ENCODE measurements at places on chromosomes 4 and X. TPM values are rescaled to one million over a fixed set of nuclear protein-coding genes. Genes with fewer than 3 reads are reported as not detected.

Gene MED12
- total RNA-seq = 11.4 TPM

Gene RASGEF1B
- 48.1 TPM for total RNA-seq

Gene TRIM61
- total RNA-seq = 1.6 TPM

GRCh38 chrX:45472968-45473367 lies 272.3 kb upstream of the DIPK2B start:
- DNase-seq = no peak

DNA sequence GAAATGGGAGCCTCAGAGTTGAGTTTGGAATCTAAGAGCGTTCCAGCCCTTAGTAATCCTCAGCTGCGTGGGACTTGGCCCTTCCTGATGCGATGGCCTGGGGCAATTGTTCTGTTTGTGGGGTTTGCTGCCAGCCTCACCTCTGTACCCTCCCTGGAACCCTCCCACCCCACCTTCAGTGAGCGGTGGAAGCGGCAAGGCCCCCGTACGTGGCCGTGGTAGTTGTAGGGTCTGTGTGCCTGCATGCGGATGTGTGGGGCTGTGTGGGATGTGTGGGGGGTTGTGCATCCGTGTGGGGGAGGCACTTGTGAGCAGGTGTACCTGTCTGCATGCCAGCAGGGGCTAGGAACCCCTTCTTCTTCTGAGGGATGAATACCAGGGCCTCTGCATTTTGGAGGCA lies 65.4 kb upstream of the ADRA2C start:
- no peak for DNase-seq

Gene PPARGC1A
- total RNA-seq = 4.5 TPM

GRCh38 chr4:126241634-126242033 lies 926.9 kb downstream of the FAT4 start:
- no peak for DNase-seq

- DNase-seq = no peak
These were observed at the start of gene DTHD1 for GRCh38 chr4:36281384-36282106. DTHD1 (plus strand) TSS chr4:36281616; CDS start chr4:36281759, 143 bp downstream.

DNA sequence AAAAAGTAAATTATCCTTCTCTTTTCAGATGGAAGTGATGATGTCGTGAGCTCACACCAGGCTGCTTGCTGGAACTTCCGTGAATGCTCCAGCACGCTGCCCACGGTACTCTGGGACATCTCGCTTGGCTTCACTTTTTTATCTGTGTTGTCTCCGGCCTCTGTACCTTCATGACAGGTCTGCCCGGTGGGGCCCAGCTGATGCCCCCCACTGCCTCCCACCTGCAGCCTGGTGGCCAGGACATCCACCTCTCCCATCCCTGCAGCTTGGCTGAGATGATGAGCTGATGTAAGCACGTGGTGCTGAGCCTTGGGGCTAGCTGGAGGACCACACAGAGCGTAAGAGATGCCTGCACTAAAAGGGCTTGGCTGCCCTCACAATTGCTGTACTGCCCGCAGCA lies 59.0 kb upstream of the HELT start:
- DNase-seq = no peak

- no peak for DNase-seq
These were observed at the start of gene IL13RA2 for GRCh38 chrX:115017455-115017854. IL13RA2 (minus strand) TSS chrX:115017616; CDS start chrX:115017269, 347 bp downstream.

DNA sequence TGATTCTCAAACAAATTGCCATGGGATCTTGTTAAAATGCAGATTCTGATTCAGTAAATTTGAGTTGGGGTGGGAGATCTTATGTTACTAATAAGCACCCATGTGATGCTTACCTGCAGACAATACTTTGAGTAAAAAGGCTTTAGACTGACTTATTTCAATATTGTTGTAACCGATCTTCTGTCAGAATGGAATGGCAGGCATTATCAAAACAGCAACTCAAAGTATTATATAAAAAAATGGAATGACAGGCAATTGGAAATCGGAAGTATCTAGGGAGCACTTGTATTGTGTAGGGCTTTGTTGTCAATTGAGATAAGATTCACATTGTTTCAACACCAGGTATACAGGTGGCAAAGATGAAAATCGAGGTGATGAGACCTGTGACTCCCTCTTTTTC lies 67.5 kb downstream of the C4orf33 start:
- no peak for DNase-seq

- no peak for DNase-seq
These were observed 43.1 kb upstream of the C1GALT1C1 start for GRCh38 chrX:120672841-120673530.

GRCh38 chrX:17028356-17028755 lies 81.9 kb downstream of the REPS2 start:
- no peak for DNase-seq

- no peak for DNase-seq
These were observed 3.5 kb downstream of the HGFAC start for GRCh38 chr4:3445111-3445820.

GRCh38 chrX:101918751-101919150 lies 13.1 kb downstream of the ZMAT1 start:
- no peak for DNase-seq

GRCh38 chr4:182881914-182882313 lies 35.3 kb downstream of the DCTD start:
- no peak for DNase-seq

- DNase-seq = no peak
These were observed 34.1 kb downstream of the SPINK2 start for GRCh38 chr4:56787380-56787779.

- no peak for DNase-seq
These were observed 273.5 kb upstream of the FAM241A start for GRCh38 chr4:111871802-111872201.

DNA sequence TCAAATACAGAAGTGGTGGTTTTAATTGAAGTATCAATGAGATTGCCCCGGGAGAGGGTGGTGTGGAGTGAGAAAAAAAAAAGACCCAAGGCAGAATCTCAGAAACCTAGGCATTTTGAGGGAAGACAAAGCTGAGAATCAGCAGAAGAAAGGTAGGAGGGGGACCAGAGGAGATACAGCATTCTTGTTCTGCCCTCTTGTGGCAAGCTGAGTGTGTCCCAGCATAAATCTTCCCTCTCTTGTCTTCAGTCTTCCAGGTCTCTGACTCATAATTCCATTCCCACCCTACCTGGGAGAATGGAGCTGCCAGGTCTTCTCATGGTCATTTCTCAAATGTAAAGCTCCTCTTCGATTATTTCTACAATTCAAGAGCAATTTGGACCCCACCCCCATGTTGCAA lies 32.7 kb upstream of the MAGED1 start:
- DNase-seq = peak; percentile 5

DNA sequence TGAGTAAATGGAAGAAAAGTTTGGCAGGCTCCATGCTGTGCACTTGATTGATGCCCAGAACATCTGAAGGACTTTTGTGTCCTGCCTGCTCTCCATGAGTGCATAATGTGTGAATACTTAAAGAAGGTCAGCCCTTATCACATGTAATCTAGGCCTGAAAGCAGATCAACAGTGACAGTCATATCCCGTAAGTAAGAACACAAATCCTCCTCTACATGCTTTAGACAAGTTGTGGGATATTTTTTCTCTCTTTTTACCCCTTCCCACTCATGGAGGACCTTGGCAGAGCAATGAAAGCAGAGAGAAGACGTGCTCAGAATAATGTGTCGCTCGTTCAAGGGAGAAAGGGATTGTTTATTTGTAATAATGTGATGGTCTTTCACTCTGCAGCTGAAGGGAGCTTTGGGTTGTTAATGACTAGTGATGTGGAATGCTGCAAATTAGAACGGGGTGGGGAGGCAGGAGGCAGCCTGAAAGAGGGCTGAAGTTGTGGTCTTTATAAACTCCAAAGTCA lies 286.6 kb downstream of the BMPR1B start:
- DNase-seq = no peak

DNA sequence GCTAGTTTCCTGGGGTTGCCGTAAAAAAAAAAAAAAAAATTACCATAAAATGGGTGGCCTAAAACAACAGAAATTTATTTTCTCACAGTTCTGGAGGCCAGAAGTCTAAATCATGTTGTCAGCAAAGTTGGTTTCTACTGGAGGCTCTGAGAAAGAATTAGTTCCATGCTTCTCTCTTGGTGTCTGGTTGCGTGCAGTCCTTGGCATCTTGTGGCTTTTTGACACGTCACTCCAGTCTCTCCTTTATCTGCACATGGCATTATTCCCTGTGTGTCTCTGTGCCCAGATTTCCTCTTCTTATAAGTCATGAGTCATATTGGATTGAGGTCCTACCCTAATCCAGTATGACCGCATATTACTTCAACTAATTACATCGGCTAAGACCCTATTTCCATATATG lies 38.7 kb downstream of the SPATA4 start:
- DNase-seq = no peak

DNA sequence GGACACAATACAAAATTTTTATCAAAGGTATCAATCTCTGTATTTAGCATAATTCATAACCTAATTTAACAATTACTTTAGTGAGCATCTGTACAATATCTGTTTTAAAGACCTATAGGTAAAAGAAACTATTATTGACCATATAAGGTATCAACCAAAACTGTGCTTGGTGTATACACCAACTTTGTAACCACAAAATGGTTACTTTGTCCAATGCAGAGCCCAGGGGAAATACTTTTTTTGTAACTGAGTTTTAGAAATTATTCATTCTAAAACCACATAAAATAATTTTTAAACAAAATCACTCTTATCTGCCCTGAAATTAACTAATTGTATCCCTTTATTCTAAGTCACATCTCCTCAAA lies 5.0 kb downstream of the CXXC4 start:
- no peak for DNase-seq

DNA sequence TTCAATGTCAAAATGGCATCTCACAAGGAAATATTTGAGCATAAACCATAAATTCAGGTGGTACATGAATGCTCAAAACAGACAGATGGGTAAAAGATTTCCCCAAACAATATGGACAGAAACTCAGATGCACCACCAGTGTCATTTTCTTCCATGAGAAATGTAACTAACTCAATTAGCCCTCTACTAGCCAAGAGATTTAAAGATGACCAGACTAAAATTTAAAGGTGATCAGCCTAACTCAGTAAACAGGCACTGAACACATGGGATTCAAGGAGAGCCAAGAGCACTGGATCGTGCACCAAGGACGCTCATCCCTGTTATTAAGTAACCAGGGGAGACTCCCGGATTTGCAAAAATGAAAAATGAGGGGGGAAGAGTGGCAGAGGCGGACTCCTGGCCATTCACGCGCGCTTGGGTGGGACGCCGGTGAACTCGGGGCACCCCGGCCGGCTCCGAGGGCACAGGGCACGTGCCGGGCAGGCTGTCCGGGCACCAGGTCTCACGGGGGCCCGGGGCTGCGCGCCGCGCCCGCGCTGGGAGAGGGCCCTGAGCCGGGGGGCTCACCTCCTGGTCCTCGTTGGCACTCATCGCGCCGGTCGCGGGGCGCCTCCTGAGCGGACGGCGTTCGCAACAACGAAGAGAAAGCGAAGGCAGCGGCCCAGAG lies 490 bp downstream of the RWDD4 start:
- peak; percentile 24 for DNase-seq

DNA sequence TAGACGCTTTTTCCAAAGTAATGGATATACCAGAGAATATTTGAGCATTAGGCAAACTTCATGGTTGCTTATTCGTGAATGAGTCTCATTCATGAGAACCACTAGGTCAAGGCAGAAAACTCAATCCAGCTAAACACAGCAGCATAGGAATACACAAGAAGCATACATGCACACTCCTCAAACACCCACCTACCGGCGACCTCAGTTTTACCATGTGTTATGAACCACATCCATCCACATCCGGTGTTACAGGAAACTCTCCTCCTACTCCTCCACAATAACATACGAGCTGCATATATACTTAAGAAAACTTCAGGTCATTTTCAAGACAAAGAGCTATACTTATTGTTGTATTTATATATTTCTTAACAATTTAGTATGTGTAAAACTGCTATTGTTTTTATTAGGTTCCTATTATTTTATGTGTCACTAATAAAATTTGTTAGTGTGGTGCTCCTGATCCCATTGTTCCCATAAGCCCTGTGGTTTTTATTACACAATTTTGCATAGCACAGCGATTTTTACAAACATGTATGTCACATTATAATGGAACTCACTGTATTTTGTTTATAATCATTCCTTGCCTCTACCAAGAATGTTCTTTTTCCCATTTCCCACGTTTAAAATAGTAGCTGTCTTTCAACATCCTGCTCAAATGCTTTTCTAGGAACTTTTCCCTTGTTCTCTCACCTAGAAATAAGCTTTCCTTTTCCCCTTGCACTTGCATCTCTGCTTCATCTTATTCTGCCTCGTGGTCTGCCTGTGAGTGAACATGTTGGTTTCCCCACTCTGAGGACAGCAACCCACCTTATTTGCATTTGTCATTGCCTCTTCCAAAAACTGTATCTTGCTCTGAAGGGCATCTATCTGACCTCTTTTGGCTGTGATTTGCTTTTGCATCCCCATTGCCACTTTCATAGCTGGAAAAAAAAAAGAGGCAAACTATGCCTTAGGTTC lies 48.3 kb downstream of the STBD1 start:
- no peak for DNase-seq

GRCh38 chr4:13656569-13657405 lies 29.3 kb upstream of the BOD1L1 start:
- DNase-seq = peak; percentile 48

DNA sequence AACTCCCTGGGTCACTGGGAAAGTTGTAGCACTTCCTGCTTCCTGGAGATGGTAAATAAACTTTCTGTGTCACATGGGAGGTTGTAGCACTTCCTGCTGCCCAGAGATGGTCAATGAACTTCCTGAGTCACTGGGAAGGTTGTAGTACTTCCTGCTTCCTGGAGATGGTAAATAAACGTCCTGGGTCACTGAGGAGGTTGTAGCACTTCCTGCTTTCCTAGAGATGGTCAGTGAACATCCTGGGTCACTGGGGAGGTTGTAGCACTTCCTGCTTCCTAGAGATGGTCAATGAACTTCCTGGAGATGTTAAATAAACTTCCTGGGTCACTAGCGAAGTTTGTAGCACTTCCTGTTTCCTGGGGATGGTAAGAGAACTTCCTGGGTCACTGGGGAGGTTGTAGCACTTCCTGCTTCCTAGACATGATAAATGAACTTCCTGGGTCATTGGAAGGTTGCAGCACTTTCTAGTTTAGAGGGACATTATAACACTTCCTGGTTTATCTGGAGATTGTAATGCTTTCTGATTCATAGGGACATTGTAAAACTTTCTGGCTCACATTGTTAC lies 62.3 kb upstream of the CD99 start:
- no peak for DNase-seq

DNA sequence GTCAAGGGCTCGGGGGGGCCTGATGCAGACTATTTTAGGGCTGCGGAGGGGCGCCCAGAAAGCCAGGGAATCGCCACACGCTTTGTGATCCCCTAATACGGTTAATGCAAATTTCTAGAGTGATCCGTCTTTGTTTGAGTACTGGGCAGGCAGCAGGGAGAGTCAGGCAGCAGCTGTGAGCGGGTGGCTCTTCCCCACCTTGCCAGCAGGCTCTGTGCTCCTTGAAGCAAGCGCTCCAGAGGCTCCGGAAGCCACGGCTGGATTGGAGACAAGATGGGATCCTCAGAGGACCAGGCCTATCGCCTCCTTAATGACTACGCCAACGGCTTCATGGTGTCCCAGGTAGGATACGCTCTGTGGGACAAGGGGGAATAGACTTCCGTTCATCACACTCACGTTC lies at the start of gene ASMT:
Gene ASMT (plus strand): TSS at position 133 of the 400 bp plus-strand sequence. CDS start 141 bp downstream, at position 274.
- DNase-seq = no peak

GRCh38 chr4:62053974-62054373 lies 853.8 kb downstream of the ADGRL3 start:
- no peak for DNase-seq
